ENCODE measurements at places on chromosomes 13 and 19.
A peak's percentile ranks its signal among the peaks of the same experiment; 100 is the strongest.

- no peak for DNase-seq
These were observed 14.7 kb downstream of the KBTBD6 start for GRCh38 chr13:41117869-41118268.

DNA sequence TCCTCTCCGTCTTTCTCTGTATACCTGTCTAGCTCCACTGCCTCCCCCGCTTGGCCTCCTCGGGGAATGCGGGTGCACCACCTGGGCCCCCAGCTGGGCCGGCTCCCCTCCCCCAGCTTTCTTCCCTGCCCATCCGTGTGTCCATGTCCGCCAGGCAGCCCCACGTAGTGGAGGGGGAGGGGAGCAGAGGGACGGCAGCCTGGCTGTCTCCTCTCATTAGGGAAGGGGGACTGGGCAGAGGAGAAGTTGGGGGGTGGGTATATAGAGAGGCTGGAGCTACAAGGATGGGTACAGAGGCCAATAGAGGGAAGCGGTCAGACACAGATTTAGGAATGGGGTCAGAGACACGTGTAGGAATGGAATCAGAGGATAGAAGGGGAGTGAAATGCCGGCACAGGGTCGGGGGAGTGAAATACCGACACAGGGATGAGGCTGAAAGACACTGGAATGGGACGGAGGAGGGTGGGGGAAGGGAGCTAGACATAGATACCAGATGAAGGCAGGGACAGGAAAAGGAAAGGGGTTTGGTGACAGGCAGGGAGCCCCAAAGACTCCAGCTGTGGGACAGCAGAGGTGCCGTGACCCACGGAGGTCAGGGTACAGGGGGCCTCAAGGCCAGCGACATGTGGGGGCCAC, 2.8 kb downstream of the NECTIN2 start:
- no peak for DNase-seq

DNA sequence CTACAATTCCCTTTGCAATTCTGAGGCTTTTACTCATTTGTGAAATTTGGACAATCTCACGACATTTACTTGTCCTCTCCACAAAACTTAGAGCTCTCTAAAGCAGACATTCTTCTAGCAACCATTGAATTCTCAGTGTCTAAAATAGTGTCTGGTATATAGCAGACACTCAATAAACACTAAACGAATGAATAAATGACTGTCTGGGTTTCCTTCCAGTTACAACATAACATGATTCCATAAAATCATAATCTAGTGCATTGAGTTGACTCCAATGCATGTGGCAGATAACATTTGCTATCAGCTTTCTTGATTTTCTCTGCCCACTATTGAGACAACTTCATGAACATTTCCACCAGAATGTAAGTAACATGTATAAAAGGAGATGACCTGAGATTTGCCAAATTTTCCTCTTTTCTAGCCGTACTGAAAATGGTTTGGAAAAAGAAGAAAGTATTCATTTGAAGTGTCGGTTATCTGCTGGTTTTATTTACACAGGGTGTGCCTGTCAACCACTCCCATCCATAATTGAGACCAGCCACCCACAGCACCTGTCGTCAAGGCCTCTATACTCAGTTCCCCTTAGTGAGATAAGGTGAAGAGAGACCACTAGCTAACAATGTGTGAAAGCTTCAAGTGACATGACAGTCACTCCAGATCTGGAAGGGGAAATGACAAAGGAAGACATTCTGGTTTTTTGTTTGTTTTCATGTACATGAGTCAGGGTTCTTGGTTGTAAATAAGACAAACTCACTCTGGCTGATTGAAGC, 4.8 kb upstream of the SERP2 start:
- DNase-seq = no peak

- DNase-seq = no peak
These were observed 799.9 kb downstream of the PCDH9 start for GRCh38 chr13:66430269-66430668.

DNA sequence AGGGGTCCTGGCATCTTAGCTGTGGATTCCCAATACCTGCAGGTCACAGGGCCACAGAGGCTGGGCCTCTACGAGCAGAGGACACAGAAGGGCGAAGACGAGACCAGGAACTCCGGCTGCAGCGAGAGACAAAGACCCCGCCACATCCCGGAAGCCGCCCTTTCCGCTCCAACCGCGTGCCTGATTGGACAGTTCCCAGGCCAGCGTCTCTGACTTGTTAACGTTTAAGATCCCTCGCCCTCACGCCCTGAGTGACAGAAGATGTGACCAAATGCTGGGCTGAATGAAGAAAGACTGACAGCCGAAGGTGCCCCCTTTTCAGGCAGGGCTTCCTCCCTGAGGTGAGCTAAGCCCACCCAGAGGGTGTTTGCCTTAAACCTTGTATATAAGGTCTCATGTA, at the start of gene ZNF98:
Gene ZNF98, minus strand, starts transcription at position 136 of the 400 bp plus-strand sequence. Its CDS starts 122 bp downstream, at position 14.
- no peak for DNase-seq

- DNase-seq = peak; percentile 42
These were observed 31.3 kb upstream of the ISYNA1 start for GRCh38 chr19:18469069-18469846.

GRCh38 chr19:3603121-3603811, 3.4 kb downstream of the TBXA2R start:
- DNase-seq = no peak

DNA sequence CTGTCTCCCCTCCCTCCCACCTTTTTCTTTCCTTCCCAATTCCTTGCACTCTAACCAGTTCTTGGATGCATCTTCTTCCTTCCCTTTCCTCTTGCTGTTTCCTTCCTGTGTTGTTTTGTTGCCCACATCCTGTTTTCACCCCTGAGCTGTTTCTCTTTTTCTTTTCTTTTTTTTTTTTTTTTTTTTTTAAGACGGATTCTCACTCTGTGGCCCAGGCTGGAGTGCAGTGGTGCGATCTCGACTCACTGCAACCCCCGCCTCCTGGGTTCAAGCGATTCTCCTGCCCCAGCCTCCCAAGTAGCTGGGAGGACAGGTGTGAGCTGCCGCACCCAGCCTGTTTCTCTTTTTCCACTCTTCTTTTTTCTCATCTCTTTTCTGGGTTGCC, 6.9 kb downstream of the MYADM start:
- no peak for DNase-seq

DNA sequence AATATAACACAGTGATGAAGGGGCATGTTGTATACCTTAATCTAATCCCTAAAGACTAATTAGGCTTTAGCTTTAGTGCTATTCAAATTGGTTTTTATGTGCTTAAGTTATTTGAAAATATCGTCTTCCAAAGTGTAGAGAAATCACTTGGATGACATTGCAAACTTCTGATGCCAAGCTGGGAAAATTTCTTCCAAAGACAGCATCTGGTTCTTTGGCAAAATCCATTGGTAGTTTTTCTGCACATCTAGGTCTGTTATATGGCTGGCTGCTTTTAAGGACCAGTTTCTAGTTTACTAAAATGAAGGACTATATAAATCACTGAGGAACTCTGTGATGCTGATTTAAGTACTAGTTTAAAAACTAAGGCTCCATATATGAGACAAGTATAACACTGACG, 2362.3 kb downstream of the PCDH9 start:
- no peak for DNase-seq

DNA sequence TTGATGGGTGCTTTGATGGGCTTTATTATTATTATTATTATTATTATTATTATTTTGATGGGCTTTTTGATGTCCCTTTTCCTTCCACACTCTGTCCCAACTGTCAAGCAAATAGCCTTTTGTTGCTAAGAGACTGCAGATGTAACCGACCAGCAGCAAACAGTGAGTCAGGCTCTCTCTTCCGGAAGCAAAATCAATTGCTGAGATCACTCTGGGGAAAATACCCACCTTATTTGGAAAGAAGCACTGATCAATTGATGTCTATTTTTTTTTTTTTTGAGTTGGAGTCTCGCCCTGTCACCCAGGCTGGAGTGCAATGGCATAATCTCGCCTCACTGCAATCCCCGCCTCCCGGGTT, 2.9 kb downstream of the LDLR start:
- no peak for DNase-seq

DNA sequence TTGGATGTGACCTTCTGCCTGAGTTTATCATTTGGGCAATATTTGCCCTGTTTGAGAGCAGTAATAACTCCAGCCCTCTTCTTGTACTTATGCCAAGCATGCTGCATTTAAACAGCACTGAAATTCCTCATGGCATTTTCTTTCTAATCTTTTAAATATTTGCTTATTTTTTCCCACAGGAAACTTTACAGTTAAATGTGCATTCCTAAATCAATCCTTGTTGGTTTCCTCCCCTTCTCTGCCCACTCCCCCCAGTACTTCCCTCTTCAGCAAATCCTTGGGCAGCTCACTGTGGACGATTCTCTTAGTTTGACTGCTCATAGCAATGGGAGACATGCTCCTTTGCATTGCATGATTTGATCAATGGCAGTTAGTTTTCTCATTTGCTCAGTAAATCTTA, 68.7 kb downstream of the RAP2A start:
- no peak for DNase-seq

- DNase-seq = no peak
These were observed 285.8 kb downstream of the COG6 start for GRCh38 chr13:39941236-39941635.

DNA sequence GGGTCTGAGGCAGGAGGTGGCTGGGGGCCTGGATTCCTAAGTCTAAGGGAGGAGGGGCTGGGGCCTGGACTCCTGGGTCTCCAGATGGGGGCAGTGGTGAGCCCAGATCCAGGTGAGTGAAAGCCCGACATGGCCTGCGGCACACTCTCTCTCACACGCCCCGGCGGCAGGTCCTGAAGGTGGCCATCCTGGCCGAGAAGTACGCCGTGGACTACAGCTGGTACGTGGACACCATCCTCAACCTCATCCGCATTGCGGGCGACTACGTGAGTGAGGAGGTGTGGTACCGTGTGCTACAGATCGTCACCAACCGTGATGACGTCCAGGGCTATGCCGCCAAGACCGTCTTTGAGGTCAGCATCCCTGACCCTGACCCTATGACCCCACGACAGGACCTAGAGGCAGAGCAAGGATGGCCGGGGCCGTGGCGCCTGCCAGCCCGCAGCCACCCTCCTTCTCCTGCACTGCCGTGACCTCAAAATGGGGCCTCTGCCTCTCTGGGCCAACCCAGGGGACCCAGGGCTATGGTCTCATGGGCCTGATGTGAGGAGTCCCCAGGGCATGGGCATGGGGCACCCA, 13.2 kb downstream of the FUZ start:
- no peak for DNase-seq

DNA sequence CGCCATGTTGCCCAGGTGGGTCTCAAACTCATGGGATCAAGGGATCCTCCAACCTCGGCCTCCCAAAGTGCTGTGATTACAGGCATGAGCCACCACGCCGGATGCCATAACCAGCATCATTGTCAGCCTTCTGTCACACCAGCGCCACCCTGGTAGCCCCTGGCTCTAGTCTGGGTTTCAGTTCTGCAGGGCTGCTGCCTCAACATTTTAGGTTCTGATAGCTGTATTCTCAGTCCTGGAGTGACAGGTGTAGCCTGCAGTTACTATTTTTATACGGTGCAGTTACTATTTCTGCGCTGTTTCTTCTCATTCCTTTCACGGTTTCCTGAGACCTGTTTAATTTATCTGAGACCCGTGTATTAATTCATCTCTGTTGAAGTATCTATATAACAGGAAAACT, 57.1 kb downstream of the TRPM4 start:
- DNase-seq = no peak

GRCh38 chr13:23776698-23777574, 112.3 kb downstream of the MIPEP start:
- DNase-seq = no peak

GRCh38 chr13:71661921-71662320, 205.1 kb downstream of the DACH1 start:
- no peak for DNase-seq

DNA sequence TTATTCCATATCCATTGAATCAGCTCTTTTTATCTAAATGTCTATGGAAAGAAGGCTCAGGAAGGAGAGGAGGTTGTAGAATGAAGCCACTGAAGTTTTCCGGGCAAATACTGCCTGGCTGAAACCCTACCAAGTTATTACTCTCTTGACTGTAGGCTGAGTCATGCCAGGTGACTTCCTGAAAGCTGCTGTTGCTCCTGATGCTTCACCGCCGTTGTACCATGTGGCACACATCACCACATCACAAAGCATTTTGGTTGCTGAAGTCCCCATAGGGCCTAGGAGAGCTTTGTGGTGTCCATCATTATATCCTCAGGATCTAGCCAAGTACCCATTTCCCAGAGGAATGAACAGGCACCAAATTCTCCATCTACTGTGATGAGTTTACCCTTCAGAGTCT, 11.1 kb upstream of the TDRD12 start:
- no peak for DNase-seq

GRCh38 chr19:37691881-37692504, 27.6 kb downstream of the ZNF607 start:
- no peak for DNase-seq

- DNase-seq = no peak
These were observed 948.3 kb downstream of the SLITRK1 start for GRCh38 chr13:82934000-82934399.

GRCh38 chr13:29954082-29955028, 103.9 kb upstream of the UBL3 start:
- no peak for DNase-seq

DNA sequence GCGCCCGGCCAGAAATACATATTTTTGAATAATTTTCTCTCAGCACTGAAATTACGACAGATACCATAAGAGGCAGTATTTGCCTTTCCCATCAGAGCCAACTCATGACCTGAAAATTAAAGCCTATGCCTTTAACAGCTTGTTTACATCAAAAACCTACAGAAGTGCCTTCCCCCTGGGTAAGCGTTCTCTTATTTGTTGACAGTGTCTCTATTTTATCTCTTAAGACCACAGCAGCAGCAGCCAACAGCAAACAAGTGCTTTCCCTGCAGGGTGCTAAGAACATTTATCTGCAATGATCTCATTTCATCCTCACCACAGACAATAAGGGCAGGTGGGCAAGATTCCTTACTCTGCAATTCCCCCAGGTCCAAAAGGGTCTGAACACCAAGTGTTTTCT, 6.0 kb downstream of the AKAP8L start:
- DNase-seq = no peak

DNA sequence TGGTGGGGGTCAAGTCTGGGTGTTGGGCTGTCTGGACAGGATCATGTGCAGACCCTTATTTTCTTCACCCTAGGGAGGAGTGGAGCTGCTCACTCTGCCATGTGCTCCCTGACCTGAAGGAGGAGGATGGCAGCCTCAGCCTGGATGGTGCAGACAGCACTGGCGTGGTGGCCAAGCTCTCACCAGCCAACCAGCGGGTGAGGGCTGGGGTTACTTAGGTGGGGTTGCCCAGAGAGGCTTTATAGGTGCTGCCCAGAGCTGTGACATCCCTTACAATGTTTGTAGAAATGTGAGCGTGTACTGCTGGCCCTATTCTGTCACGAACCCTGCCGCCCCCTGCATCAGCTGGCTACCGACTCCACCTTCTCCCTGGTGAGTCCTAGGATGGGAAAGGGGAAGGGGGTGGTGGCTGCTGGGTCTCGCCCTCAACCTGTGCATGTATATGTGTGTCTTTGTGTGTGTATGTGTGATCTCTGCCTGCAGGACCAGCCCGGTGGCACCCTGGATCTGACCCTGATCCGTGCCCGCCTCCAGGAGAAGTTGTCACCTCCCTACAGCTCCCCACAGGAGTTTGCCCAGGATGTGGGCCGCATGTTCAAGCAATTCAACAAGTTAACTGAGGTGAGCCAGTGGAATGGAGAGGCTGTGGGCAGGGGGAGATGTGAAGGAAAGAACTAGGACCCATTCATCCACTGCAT, 5.1 kb downstream of the CHMP2A start:
- no peak for DNase-seq

GRCh38 chr19:35890113-35890650, 10.2 kb downstream of the NFKBID start:
- DNase-seq = no peak

GRCh38 chr19:46903458-46903857, 42.7 kb downstream of the ARHGAP35 start:
- DNase-seq = no peak
